ENCODE measurements at places on chromosomes 7 and 10.
A peak's percentile ranks its signal among the peaks of the same experiment; 100 is the strongest.

GRCh38 chr10:45437587-45438465 is 63.8 kb downstream of the ALOX5 start:
- no peak for DNase-seq

DNA sequence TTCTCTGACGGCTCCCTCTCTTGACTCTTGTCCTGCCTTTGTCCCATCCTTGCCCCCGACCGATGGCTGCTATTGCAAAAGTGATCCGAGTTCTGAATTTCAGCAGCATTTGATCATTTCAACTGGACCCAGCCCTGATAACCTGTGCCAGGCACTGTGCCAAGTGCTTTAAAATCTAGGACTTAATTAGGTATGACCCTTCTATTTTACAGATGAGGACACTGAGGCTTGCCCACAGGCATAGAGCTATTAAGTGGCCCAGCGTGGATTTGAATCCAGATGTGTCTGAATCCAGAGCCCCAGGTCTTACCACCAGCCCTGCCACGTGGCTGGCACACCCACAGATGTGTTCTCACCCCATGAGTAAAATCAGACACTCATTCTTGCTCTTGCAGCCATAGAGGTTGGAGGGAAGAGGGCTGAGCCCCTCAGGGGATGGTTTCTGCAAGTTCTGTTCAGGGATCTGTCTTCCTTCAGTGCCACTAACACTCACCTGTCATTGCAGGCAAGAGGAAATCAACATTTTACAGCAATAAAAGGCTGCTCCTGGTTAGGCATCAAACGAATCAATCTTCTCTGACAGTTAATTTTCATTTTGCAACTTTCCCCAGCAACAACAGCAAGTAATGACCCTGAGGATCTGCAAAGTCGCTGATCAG is 101.2 kb downstream of the GRID1 start:
- no peak for DNase-seq

GRCh38 chr10:133358162-133358924 is 524 bp upstream of the FUOM start:
- no peak for DNase-seq

DNA sequence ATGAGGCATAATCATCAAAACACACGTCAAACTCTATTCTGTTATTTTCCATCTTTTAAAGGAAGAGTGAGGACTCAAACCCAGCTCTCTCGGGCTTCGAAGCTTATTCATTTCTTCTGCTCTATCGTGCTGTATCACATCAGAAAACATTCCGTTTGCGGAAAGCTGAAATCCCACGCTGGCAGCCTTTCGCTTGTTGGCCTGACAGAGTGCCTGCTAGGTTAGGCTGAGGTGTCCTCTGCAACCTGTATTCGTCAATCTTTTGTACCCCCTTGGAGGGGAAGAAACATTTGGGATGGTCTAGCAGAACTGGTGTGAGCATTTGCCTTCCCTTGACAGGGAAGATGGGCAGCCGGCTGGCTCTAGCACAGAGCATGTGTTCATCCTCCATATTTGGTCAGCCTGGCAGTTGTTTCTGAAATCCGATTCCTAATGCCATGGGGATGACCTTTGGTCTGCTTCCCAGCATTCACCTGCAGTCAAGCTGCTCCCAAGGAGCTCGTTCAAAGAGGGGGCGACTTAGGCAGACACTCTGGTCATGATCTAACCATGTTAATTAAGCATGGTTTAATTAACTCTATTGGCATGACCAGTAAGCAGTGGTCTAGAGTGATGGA is 55.2 kb downstream of the TACC2 start:
- DNase-seq = no peak

GRCh38 chr10:71036297-71036966 is 148.1 kb upstream of the PCBD1 start:
- no peak for DNase-seq

- DNase-seq = no peak
These were observed 431.8 kb upstream of the MGMT start for GRCh38 chr10:129035052-129035827.

DNA sequence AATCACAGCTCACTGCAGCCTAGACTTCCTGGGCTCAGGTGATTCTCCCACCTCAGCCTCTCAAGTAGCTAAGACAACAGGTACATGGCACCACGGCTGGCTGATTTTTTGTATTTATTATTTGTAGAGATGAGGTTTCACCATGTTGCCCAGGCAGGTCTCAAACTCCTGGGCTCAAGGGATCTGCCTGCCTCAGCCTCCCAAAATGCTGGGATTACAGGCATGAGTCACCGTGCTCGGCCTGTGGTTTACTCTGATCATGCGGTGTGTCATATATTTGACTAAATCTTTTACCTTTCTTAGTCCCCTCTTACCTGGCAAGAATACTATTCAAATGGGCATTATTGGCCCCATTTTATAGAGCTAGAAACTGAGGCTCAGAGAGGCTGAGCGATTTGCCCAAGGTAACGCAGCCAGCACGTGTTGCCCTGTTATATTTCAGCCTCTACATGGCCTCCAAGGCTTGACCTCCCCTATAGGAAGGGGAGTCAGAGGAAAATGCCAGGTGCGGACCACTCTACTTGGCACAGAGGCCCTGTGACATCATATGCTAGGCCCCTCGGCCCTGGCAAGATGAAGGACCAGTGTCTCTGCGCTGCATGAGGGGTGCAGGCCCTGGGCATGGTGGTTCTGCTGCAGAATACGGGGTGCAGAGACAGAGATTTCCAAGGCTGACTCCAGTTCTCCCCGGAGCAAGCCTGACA is 8.2 kb downstream of the ZCCHC24 start:
- DNase-seq = no peak

DNA sequence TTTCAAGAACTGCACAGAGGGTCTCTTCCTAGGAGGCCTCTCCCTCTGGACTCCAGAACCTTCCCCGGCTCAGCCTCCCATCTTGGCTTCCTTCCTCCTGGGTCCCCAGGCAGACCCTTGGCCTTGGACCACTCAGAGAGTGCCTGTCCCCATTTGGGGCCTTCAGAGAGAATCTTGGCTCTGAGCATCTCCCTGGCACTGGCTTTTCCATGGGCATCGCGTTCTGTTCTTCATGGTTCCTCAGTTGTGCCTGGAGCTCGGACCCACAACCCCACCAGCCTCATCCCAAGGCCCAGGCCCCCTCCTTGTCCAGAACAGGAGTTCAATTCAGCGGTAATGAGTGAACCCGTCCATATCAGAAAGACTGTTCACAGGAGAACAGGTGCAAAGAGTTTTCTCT is 73.4 kb downstream of the VIPR2 start:
- DNase-seq = no peak

DNA sequence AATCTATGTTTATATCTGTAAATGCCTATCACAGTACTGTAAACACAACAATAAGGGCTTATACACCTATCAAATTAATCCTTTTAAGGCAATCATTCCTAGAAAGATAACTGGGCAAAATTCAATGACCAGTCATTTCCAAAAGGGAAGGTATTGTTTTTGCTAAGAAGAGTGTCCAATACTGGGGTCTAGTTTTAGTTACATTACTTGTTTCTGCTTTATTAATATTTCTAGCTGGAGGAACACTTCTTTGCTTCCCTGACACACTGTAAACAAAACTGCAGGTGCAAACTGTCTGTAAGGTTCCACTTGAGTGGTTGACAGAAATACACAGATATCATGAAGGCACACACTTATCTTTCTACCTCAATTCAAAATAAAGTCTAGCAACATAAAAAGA is 84.2 kb upstream of the FAM133B start:
- peak; percentile 43 for DNase-seq

DNA sequence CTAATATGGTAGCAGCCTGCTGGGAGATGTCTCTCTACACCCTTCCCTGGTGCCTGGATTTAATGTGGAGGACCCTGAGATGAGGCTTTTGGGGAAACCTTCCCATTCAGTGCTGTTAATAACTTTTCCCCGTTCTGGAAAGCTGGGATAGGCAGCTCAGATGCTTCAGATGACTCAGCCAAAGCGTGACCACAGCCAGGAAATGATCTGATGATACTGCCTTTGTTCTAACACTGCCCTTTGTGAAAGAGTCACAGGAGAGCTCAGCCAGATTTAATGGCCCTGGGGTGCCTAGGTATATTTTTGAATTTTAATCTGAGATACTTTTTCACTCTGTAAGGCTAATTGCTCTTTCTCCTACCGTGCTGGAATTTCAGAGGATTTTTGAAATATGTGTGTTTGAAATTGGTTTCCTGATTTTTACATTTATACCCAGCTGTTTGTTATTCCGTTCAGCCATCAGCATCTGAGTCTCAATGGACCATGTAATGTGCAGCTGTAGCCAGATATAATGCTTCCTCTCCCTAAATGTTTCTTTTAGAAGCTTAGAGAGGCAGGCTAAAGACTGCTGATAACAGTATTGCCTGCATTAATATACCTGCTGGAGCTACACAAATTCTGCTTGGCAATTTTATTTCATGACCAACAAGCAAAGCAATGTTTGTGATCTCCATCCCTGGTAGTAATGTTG is 17.8 kb downstream of the CELF2 start:
- peak; percentile 33 for DNase-seq

- DNase-seq = no peak
These were observed 148.9 kb upstream of the SMIM30 start for GRCh38 chr7:113267271-113267670.

DNA sequence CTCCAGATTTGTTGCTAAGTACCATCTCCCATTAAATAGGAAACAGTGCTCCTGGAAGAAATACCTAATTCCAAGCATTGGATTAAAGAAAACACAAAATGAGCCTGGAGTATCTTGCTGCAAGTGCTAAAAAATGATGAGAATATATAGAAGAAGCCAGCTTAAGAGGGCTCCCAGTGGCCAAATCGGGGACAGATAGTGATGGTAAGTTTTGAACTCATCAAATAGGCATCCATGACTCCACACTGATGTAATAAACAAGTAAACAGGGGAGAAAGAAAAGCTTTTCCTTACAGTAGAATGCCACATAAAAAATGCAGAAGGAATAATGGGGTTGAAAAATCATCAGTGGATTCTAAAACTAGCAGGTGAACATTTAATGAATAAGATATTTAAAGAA is 72.4 kb downstream of the CTTNBP2 start:
- DNase-seq = no peak

GRCh38 chr7:153457746-153458145 is 594.5 kb upstream of the DPP6 start:
- DNase-seq = peak; percentile 93

GRCh38 chr10:91887272-91888076 is 21.8 kb downstream of the FGFBP3 start:
- peak; percentile 15 for DNase-seq

GRCh38 chr10:97861097-97861750 is 11.6 kb downstream of the GOLGA7B start:
- peak; percentile 2 for DNase-seq

GRCh38 chr7:138768241-138768640 is 29.6 kb upstream of the TMEM213 start:
- peak; percentile 93 for DNase-seq

DNA sequence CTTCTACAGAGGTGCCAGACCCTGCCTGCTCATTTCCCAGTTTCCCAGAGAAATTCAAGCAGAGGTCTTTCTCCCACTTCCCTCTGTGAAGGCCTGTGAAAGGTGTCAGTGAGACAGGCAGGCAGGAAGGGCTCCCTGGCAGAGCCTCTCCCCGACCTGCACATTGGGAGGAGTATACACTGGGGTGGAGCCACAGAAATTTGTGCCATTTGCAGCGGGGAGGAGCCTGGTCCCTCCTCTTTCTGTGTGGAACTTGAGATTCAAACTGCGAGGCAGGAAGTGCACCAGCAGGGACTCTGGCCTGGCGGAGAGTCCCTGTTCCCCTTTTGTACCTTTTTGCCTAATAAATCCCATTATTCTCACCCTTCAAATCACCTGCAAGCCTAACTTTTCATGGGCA is 54.6 kb upstream of the OPN4 start:
- no peak for DNase-seq

Data from NCI-H345 (cell line).